ENCODE measurements at places on chromosomes 2 and 18. TPM values are rescaled to one million over a fixed set of nuclear protein-coding genes. Genes with fewer than 3 reads are reported as not detected.

The FAM110C gene
- not detected for polyA plus RNA-seq

The DSG1 gene
- polyA plus RNA-seq: not detected

The COBLL1 gene
- 1.2 TPM for polyA plus RNA-seq

The DYSF gene
- polyA plus RNA-seq: 0.09 TPM

The EDAR gene
- not detected for polyA plus RNA-seq

The IL1RL2 gene
- polyA plus RNA-seq: 0.09 TPM

The IL1R2 gene
- not detected for polyA plus RNA-seq

The AMER3 gene
- not detected for polyA plus RNA-seq

The FBXO15 gene
- polyA plus RNA-seq: 1.5 TPM

The TM4SF20 gene
- 0.06 TPM for polyA plus RNA-seq

The TOGARAM2 gene
- polyA plus RNA-seq: 0.38 TPM

The RPIA gene
- polyA plus RNA-seq: 9.8 TPM

The NGEF gene
- polyA plus RNA-seq: 0.52 TPM

The SLC20A1 gene
- polyA plus RNA-seq: 93.6 TPM

The TTL gene
- 13.4 TPM for polyA plus RNA-seq
